Nucleus accumbens (tissue), 56 donors: ENCODE measurements at places on chromosomes 4 and X.

- DNase-seq = no peak
Measured at GRCh38 chr4:184016759-184017668, 111.9 kb downstream of the STOX2 start.

- DNase-seq = no peak
Measured at GRCh38 chr4:21507439-21507838, 441.1 kb downstream of the KCNIP4 start.

DNA sequence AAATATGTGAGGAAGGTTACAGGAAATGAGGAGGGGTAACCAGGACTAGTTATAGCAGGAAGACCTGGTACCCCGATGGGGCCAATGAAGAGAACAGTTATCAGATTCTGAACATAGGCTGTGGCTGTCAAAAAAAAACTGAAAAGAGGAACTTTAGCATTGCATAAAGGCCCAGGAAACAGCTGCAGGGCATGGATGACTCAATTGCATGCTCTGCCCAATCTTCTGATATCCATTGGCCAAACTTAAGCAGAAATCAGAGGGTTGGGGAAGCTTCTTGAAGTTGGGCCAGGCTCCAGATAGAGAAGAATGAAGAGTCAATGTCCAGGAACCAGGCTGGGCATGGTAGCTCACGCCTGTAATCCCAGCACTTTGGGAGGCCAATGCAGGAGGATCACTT lies 1222.4 kb upstream of the PRKX start:
- DNase-seq = no peak

- DNase-seq = no peak
Measured at GRCh38 chr4:163108614-163109013, 58.1 kb downstream of the NAF1 start.
